ENCODE measurements at places on chromosomes 3 and 15.
A peak's percentile ranks its signal among the peaks of the same experiment; 100 is the strongest.

DNA sequence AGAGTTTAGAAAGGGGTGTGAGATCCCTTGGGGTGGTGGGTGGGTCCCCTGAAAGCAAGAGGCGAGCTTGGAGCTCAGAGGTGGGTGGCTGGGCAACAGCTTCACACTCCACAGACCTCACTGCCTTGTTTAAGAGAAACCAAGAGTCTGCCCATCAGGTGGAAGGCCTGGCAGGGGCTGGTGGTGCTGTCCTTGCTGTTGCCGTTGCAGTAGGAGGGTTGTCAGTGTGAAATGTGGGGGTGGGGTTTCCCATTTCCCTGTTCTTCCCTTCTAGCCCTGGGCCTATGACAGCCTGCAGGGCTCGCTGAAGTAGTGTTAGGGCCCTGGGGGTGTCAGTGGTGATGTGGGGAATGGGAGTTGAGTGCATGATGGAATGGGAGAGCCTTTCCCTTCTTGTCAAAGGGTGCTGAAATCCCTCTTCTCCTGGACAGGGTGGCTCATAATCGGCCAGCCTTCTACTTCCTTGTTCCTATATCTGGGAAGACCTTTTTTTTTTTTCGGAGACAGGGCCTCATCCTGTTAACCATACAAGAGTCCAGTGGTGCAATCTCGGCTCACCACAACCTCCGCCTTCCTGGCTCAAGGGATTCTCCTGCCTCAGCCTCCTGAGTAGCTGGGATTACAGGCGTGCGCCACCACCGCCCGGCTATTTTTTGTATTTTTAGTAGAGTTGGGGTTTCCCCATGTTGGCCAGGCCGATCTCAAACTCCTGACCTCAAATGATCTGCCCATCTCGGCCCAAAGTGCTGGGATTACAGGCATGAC is 4.3 kb downstream of the PLEKHO2 start:
- no peak for DNase-seq
- peaks cover 70% of the 10 kb centered on the region for H3K4me1 ChIP-seq
- H3K4me3 ChIP-seq, result peak overlapping the region; percentile 22
- H3K27me3 ChIP-seq, result no peaks in the 10 kb centered on the region
- H3K36me3 ChIP-seq, result peaks cover 16% of the 10 kb centered on the region
- peak overlapping the region; percentile 45 for H3K27ac ChIP-seq

DNA sequence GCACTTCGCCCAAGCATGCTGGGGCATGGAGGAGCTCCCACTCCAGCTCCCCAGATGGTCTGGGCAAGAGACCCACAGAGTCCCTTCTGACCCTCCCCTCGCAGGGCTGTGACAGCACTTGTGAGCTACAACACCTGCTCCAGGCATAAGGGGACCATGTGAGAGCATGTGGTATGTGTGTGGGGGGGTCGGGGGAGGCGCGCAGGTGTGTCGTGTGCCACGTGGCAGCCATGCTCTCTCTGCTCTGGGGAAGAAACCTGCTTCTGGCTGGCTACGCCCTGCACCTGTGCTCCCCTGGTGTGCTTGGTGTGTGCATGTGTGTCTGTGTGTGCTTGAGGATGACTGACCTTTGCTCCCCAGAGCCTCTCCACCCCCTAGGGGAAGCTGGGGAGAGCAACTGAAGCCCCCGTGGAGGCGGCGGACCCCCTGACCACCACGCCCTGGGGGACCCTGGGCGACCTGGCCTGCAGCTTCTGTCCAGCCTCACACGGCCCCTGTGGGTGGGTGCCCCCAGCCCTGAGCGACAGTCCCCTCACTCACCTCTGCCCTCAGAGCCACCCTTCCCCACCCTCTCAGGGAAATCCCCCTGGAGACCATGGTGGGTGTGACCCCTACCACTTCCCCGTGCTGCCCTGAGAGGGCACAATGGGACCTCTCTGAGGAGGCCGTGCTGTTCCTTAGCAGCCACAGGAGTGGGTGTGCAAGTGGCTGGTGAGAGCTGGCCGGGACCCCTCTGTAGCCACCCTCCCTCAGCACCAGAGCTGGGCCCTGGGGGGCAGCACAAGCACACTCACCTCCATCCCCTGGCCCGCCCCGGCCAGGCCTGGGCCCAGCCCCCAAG is 16.6 kb upstream of the SEC13 start:
- H3K4me1 ChIP-seq, result no peaks in the 10 kb centered on the region
- no peak overlapping the region for H3K27ac ChIP-seq
- no peaks in the 10 kb centered on the region for H3K27me3 ChIP-seq
- H3K4me3 ChIP-seq, result no peak overlapping the region
- DNase-seq, result no peak

DNA sequence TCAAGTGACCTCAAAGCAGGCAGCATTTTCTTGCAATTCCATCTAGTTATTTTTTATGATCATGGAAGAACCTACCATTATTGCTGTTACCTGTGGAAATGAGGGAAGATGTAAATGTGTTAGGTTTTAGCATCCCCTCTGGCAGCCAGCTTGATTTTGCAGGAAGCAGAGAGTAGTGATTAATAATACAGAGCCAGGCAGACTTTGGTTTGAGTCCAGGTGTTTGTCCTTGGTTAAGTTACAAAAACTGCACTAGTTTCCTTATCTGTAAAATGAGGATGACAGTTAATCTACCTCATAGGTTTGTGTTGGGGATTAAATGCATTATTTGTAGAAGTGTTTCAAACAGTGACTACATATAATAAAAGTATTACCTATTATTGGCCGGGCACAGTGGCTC is 6.7 kb upstream of the ZNF621 start:
- no peaks in the 10 kb centered on the region for H3K36me3 ChIP-seq
- no peak for DNase-seq

- H3K4me3 ChIP-seq, result no peak overlapping the region
- no peaks in the 10 kb centered on the region for H3K4me1 ChIP-seq
- no peak for DNase-seq
- H3K36me3 ChIP-seq, result no peaks in the 10 kb centered on the region
- H3K27me3 ChIP-seq, result no peaks in the 10 kb centered on the region
Observed at GRCh38 chr3:160170409-160171370, 54.5 kb upstream of the C3orf80 start.

DNA sequence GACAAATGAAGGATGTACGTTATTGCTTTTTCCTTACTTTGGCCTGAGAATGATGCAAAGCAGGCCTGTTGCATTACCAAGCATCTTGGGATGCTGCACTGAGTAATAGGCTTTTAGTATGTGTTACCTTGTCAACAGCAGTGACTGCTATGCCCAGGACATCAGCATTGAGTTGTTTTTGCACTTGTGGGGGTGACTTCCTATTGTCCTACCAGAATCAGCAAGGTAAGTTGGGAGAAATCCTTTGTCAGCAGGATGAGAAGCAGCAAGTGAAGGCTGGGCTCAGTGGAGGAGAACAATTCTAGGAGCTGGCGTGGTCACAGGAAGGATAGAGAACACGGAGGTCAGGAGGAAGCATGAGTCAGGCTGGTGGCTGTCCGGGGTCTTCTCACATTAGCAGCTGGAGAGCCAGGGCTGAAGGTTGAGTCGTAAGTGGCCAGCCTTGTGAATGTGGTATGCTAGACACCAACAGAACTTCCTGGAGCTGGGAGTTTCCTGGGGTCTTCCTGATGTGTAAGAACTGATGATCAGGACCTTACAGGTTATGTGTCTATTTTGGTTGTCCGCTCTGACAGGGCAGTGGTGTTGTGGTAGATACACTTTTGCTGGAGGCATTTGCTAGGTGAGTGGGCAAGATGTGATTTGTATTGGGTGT is 142.7 kb downstream of the FNDC3B start:
- H3K27ac ChIP-seq, result no peak overlapping the region
- no peak for DNase-seq
- H3K4me3 ChIP-seq, result no peak overlapping the region
- H3K4me1 ChIP-seq, result peaks cover 3% of the 10 kb centered on the region
- H3K36me3 ChIP-seq, result no peaks in the 10 kb centered on the region

DNA sequence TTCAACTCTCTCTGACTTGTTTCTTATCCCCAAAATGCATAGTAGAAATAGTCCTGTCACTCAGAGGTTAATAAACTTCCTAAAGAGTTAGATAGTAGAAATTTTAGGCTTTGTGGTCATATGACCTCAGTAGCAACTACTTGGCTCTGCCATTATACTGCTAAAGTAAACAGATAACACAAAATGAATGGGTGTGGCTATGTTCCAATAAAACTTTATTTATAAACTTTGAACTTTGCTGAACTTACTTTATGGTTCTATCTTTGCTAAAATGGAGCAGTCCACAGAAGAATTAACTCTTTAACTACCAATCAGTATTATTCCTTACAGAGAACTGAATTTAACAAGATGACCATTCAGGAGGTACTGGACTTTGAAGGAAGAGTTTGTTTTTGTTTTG is 393.6 kb upstream of the CDIN1 start:
- H3K27me3 ChIP-seq, result no peaks in the 10 kb centered on the region
- H3K36me3 ChIP-seq, result no peaks in the 10 kb centered on the region
- H3K27ac ChIP-seq, result no peak overlapping the region
- H3K4me1 ChIP-seq, result no peaks in the 10 kb centered on the region

GRCh38 chr3:124227150-124227630 is 235.3 kb upstream of the ROPN1 start:
- no peak for DNase-seq
- H3K4me3 ChIP-seq, result no peak overlapping the region
- no peaks in the 10 kb centered on the region for H3K4me1 ChIP-seq
- H3K27ac ChIP-seq, result no peak overlapping the region
- H3K36me3 ChIP-seq, result no peaks in the 10 kb centered on the region

DNA sequence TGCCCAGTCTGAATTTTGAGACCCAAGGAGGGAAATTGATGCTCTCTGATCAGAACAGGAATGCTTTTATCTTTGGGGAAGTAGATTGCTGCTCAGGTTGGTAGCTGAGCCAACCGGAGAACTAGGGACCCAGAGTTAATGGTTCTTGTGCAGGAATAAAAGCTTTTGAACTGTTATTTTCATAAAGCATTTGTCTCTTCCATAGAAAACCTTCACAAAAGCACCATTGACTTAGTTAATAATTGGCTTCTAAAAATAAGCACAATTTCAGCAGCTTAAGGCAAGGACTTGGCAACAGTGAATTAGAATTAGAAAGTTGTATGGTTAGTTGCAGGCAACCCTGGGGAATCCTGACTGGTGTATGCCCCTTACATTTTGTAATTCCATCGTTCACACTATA is 53.8 kb downstream of the MAP2K1 start:
- H3K27me3 ChIP-seq, result no peaks in the 10 kb centered on the region
- no peak for DNase-seq
- no peak overlapping the region for H3K27ac ChIP-seq
- H3K4me3 ChIP-seq, result no peak overlapping the region
- no peaks in the 10 kb centered on the region for H3K4me1 ChIP-seq

DNA sequence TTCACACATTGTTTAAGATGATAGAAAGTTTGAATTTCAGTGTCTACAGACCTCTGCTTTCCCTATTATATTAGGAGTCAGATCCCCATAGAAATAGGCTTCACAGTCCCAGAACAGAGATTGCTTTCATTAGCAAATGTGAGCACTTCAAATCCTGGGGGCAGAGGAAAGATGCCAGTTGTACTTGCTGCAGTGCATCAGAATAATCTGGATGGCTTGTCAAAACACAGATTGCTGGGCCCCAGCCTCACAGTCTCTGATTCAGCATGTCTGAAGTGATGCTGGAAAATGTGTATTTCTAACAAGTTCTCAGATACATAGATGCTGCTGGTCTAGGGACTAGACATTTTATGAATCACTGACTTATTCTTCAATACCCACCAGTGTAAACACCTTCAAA is 375.2 kb downstream of the FGF12 start:
- no peaks in the 10 kb centered on the region for H3K27me3 ChIP-seq
- no peak overlapping the region for H3K4me3 ChIP-seq
- no peaks in the 10 kb centered on the region for H3K36me3 ChIP-seq
- H3K4me1 ChIP-seq, result no peaks in the 10 kb centered on the region
- no peak for DNase-seq
- no peak overlapping the region for H3K27ac ChIP-seq

DNA sequence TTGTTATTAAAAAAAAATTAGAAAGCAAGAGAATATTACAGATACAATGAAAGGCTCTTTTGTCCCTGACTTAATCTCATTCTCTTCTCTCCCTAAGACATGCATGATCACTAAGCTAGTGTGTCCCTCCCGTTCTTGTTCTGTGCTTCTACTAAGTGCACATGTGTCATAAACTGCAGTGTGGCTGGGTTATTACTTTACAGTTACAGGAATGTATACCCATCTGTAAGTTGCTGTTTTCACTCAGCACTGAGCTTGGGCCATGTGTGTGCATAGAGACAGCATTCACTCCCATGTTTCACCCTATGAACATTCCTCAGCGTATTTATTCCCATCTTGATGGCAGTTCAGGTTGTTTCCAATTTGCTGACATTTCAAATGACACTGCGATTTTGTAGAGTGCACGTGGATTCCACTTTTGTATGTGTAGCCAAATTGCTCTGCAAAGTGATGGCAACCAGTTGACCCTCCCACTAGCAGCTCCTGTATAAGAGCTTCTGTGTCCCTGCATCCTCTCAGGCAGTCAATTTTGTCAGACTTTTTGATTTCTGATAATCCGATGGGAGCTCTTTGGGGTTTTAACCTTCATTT is 145.8 kb upstream of the UBE2E1 start:
- DNase-seq, result no peak
- H3K27ac ChIP-seq, result no peak overlapping the region
- H3K4me3 ChIP-seq, result no peak overlapping the region
- no peaks in the 10 kb centered on the region for H3K27me3 ChIP-seq

- H3K27ac ChIP-seq, result no peak overlapping the region
- no peaks in the 10 kb centered on the region for H3K27me3 ChIP-seq
- H3K36me3 ChIP-seq, result no peaks in the 10 kb centered on the region
- no peaks in the 10 kb centered on the region for H3K4me1 ChIP-seq
Observed at GRCh38 chr3:10614168-10614567, 108.8 kb upstream of the ATP2B2 start.

DNA sequence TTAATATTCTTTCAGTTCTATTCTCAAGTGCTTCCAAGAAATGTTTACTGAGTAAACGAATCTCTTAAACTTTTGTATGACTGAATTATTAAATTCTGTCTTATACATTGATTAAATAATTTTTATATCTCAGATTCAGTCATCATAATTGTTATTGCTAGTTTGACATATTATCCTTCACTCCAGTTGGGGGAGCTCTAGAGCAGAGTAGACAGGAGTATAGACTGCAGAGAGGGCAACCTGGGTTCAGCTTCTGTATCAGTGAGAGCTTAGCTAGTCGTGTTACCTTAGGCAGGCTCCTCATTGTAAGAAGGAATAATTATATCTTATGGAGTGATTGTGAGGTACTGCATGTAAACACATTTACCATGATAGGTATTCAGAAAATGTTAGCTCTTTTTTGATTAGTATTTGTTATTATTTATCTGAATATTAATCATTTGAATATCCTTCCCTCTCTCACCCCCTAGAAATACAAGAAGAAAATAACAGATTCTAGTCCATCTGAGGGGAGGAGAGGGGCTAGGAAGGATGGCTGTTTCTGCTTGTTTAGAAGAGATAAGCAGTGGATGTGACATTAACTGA is 31.0 kb upstream of the ZCWPW2 start:
- no peaks in the 10 kb centered on the region for H3K27me3 ChIP-seq

- H3K27me3 ChIP-seq, result no peaks in the 10 kb centered on the region
- peak overlapping the region; percentile 20 for H3K27ac ChIP-seq
- no peak overlapping the region for H3K4me3 ChIP-seq
- no peak for DNase-seq
- peaks cover 53% of the 10 kb centered on the region for H3K36me3 ChIP-seq
- peaks cover 70% of the 10 kb centered on the region for H3K4me1 ChIP-seq
Observed at GRCh38 chr15:89332446-89332845, 2.2 kb downstream of the POLG start.

All from CD4-positive, alpha-beta memory T cell (primary cell).